Activated naive CD4-positive, alpha-beta T cell treated with anti-CD3 and anti-CD28 coated beads, Interleukin-2, amount 50 U/mL, for 72 hours (primary cell): ENCODE measurements at places on chromosomes 7 and 10.

- DNase-seq: no peak
Measured at GRCh38 chr10:34185998-34186397, 629.1 kb downstream of the PARD3 start.

GRCh38 chr7:51188987-51189386 lies 127.6 kb downstream of the COBL start:
- DNase-seq: no peak

DNA sequence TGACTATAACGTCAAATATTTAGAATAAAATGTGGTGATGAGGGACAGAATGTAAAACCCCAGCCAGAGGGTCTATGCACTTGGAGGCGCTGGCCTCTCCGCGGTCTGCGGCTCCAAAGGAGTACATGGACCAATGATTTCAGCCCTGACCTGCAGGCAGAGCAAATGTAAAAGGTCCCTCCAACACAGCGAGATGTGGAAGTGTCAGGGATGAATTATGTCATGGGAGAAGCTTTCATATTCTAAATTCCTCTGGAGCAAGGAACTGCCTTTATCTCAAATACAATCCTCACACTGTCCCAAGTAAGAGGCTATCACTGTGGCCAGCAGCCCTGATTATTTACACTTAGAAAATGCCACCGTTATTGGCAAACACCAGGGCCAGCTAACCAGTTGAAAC lies 139.4 kb downstream of the GFRA1 start:
- DNase-seq: no peak

- no peak for DNase-seq
Measured at GRCh38 chr7:11466517-11467105, 365.4 kb downstream of the THSD7A start.

DNA sequence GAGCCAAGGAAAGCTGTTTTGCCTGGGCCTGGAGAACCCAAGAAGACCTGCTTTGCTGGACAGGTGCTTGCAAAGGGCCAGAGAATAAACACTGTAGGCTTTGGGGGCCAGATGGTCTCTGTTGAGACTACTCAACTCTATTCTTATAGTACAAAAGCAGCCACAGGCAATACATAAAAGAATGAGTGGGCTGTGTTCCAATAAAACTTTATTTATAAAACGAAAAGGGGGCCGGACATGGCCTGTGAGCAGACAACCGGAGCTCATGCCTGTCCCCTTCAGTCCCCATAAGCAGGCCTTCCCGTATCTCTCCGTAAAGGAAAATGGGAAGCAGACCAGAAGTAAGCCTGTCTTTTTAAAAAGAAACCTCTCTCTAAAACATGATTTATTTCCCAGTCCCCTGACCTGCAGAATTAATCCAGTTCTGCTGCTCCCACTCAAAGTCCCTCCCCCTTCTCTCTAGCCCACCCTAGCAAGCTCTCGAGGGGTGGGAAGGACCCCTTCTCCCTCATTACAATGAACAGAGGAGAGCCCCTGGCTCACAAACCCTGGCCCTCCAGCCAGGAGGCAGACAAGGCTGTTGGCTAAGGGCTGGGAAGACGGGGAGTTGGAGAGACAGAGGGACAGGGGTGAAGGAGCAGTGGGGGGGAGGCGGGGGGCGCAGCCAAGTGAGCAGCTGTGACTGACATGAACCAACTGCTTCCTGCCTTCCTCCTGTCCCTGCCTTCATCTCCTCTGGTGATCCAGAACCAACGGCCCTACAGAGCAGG lies 177.8 kb downstream of the NEURL1 start:
- no peak for DNase-seq

DNA sequence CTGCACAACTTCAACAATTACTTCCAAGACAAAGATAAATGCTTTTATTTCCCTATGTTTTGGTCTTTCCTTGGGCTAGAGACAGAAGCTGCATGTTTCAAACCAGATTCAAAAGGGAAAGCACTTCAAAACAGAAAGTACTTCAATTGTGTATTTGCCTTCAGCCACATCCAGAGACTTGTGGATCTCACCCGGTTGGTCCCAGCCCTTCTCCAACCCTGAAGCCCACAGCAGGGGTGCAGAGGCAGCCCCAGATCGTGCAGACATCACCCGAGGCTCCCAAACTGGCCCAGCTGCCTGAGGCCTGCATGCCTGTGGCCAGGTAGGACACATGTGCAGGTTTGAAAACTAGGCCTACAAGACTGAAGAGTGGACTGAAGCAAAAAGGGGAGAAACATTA lies 80.8 kb downstream of the ALOX5 start:
- no peak for DNase-seq
